ENCODE measurements at places on chromosomes 7 and 10.

GRCh38 chr10:14812271-14812670 lies 25.6 kb downstream of the CDNF start:
- DNase-seq, result no peak

GRCh38 chr7:94177441-94177840 lies 173.3 kb upstream of the BET1 start:
- DNase-seq, result no peak

GRCh38 chr10:3312403-3312940 lies 139.9 kb upstream of the PITRM1 start:
- DNase-seq, result no peak

DNA sequence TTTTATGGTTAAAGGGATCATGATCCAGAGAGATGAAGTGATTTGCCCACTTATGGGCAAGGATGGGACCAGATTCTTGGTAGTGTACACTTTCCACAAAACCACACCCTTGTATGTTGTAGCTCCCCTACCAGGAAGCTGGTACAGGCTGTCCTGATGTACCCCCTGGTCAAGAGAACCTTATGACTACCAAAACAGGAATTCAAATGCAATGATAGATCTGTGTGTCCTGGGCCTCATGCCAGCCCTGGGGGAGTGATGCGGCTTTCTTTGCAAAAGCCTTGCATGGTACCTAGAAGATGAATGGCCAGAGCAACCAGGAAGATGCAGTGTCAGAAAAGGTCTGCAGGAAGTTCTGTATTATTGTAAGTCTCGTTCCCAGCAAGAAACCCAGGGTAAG lies 94.9 kb upstream of the AGK start:
- DNase-seq, result no peak

GRCh38 chr7:107167483-107168232 lies 1.1 kb upstream of the HBP1 start:
- no peak for DNase-seq
